ENCODE measurements at places on chromosomes 2 and 18.

GRCh38 chr18:75621818-75622217 is 194.3 kb upstream of the SMIM21 start:
- DNase-seq, result no peak

- DNase-seq, result peak; percentile 84
These were observed 4.8 kb upstream of the B3GNT7 start for GRCh38 chr2:231390667-231391066.

- no peak for DNase-seq
These were observed 198.2 kb downstream of the CD8B2 start for GRCh38 chr2:106685180-106685897.

DNA sequence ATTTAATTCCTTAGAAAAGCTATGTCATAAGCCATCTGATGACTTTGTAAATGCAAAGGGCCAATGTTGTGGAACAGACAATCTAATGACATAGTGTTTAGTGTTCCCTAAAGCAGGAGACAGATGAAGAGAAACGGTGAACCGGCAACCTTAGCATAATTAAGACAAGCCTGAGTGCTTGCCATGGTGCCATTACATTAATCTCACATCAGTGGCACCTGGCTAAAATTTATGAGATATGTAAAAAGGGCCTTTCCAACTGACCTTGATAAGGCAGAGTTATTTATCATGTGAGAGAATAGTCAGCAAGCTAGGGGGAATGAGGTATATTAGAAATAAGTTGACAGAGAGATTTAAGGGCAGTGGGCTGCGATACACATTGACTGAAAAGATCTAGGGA is 261.8 kb downstream of the ERBB4 start:
- DNase-seq, result no peak

DNA sequence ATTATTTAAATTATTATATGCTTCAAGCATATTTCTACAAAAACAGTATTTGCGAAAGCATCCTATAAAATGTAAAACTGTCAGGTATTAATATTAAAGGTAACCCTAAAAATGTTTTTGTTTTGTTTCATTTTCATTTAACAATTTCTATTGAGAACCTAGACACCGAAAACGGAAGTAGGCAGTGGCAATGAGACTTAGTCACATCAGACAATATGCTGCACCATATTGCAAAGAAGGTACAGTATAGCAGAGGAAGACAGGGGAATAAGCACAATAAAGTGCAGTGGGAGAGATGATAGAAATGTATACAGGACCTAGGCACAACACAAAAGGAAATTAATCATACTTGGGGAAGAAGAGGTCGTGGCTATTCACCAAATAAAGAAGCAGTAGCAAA is 12.2 kb downstream of the SCN1A start:
- peak; percentile 8 for DNase-seq

- no peak for DNase-seq
These were observed 30.6 kb downstream of the ADRA2B start for GRCh38 chr2:96085541-96086355.

DNA sequence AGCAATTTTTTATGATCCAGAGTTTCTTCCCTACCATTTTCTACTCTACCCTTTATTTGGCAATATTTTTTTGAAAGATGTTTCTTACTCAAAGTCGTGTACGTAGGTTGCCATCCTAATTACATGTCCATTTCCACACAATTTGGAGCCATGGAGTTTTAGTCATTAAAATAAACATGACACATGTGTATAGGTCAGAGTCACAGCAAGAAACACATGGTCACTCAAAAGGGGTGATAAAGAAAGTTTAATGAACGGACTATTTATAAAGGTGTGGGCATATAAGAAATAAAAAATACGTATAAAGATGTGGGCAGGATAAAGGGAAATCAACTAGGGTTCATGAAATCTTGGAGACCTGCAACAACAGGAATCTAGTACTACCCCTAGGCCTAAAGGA is 138.9 kb downstream of the SLC4A10 start:
- no peak for DNase-seq

- no peak for DNase-seq
These were observed 71.8 kb upstream of the STPG4 start for GRCh38 chr2:47226923-47227220.

DNA sequence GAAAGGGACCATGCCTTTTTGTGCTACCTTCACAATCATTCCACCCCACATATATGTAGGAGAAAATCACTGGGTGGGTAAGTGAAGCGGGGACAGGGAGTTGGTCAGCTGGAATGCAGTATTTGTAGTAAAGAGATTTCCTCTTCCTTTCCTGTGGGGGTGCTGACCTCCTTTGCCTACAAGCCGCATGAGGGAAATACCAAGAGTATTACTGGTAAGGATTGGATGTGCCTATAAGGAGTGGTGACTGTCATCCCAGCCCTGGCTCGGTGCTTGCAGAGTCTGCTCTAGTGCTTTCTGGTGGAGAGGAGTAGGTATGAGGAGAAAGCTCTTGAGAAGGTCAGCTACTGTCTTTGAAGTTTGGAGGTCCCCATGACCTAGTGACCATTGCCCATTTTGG is 324.6 kb downstream of the HRH4 start:
- no peak for DNase-seq

- DNase-seq, result no peak
These were observed 6.2 kb downstream of the PARD3B start for GRCh38 chr2:204551512-204551863.

- DNase-seq, result no peak
These were observed 33.5 kb downstream of the NHEJ1 start for GRCh38 chr2:219127037-219127635.

DNA sequence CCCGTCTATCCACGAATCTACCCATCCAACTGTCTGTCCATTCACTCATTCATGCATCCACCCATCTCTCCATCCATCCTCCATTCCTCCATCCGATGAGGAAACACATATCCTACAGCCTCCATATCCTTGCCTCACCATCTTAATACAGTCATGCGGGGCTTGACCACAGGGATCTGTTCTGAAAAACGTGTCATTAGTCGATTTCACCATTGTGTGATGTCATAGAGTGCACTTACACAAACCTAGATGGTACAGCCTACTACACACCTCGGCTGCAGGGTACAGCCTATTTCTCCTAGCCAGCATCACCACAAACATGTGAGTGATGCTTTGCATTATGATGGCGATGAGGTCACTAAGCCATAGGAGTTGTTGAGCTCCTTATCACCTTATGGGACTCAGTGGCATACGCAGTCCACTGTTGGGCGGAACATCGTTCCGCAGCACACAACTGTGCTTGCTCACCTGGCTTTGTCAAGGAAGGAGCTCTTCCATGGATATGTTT is 1.9 kb upstream of the NT5DC4 start:
- peak; percentile 5 for DNase-seq

- no peak for DNase-seq
These were observed 119.5 kb downstream of the ASXL3 start for GRCh38 chr18:33697498-33697897.

GRCh38 chr18:48132797-48133655 is 202.6 kb upstream of the SMAD2 start:
- no peak for DNase-seq

DNA sequence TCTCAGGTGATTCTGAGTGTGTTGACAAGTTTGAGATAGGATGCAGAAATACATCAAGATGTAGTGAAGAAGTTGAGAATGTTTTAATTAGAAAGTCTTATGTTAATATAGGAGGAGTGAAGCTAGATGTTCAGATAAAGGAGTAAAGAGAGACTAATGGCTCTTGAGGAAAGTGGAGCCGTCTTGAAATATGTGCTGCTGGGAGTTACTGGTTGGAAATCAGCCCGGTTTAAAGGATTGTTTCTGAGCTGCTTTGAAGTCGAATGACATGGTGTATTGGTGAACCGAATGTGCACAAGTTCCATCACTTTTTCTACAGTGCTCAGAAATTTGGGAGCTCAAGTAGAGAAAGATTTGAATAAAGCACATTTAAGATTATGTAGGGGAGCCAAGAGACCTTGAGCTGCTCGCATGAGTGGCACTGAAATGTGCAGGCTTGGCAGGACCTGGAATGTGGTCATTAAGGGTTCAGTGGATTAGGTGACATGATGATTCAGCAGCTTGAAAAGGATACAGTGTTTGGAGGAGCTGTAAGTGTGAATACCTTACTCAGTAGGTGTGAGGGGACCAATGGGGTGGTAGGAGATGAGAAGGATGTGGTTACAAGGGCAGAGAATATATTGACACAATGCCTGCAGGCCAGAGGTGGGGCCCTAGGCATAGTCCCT is 68.6 kb downstream of the CAB39 start:
- DNase-seq, result no peak

All from MV-4-11 (cell line).